ENCODE measurements at places on chromosomes 3 and 15.

GRCh38 chr3:55828712-55829111, 341.6 kb upstream of the WNT5A start:
- DNase-seq, result no peak

GRCh38 chr3:115100806-115101205, 46.3 kb downstream of the ZBTB20 start:
- no peak for DNase-seq

- DNase-seq, result no peak
Observed at GRCh38 chr15:91304786-91305185, 204.7 kb downstream of the SV2B start.

- DNase-seq, result no peak
Observed at GRCh38 chr3:129672412-129672811, 65.9 kb upstream of the PLXND1 start.

- DNase-seq, result no peak
Observed at GRCh38 chr3:23442598-23443383, 239.7 kb downstream of the UBE2E2 start.

GRCh38 chr15:33150431-33150941, 44.0 kb downstream of the FMN1 start:
- no peak for DNase-seq
